WTC11 (cell line): ENCODE measurements at places on chromosomes 12 and 14.
A peak's percentile ranks its signal among the peaks of the same experiment; 100 is the strongest.

DNA sequence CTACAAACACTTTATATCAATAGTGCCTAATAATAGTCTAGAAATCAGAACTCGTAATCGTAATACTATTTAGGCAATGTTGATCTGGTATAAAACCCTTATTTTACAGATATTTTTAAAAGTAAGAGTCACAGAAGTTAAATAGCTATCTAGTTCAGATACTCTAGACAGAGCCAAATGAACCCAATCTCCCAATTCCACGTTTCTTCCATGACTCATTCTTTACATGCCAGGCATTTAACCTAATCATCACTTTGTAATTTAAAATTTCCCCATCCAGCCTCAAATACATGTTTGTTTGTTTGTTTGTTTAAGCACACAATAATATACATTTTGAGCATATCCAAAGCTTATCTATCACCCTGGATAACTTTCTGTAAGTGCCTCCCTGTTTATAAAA lies 36.4 kb upstream of the GARIN6 start:
- DNase-seq, result no peak

- no peak for DNase-seq
Measured at GRCh38 chr14:69046476-69046860, 67.4 kb upstream of the ACTN1 start.

GRCh38 chr12:40635141-40635731 lies 57.0 kb upstream of the CNTN1 start:
- DNase-seq, result no peak

DNA sequence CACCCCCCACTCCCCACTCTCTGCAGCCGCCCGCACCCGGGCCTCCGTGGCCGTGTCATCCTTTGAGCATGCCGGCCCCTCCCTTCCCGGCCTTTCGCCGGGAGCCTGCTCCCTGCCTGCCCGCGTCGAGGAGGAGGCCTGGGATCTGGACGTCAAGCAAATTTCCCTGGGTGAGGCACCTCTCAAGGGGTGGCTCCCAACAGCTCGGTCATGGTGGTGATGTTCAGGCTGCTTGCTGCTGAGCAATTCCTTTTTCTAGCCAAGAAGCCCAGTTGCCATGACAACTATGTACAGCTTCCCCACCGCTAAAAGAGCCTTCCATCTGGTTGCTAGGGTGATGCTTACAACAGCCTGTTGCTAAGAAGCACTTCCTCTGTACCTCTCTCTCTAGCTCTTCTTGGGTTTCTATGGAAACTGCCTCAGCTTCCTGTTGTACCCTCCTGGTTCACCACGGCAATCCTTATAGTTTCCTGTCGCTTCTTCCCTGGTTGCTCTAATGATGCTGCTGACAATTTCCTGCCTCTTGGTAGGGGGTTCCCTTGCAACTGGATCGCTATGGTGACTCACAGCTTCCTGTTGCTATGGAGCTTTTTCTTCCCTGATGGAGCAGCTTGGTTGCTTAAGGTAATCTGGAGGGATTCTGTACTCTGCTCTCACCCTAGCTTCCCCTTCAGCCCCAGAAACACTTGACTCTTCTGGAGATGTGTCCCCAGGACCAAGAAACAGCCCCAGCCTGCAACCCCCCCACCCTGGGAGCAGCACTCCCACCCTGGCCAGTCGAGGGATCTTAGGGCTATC lies 11.0 kb downstream of the ZNF219 start:
- DNase-seq, result peak; percentile 34

GRCh38 chr12:41467591-41468325 lies 279.6 kb downstream of the PDZRN4 start:
- no peak for DNase-seq

GRCh38 chr12:88993651-88994050 lies 358.6 kb downstream of the DUSP6 start:
- no peak for DNase-seq

- DNase-seq, result no peak
Measured at GRCh38 chr14:20427231-20428009, 8.5 kb downstream of the KLHL33 start.

DNA sequence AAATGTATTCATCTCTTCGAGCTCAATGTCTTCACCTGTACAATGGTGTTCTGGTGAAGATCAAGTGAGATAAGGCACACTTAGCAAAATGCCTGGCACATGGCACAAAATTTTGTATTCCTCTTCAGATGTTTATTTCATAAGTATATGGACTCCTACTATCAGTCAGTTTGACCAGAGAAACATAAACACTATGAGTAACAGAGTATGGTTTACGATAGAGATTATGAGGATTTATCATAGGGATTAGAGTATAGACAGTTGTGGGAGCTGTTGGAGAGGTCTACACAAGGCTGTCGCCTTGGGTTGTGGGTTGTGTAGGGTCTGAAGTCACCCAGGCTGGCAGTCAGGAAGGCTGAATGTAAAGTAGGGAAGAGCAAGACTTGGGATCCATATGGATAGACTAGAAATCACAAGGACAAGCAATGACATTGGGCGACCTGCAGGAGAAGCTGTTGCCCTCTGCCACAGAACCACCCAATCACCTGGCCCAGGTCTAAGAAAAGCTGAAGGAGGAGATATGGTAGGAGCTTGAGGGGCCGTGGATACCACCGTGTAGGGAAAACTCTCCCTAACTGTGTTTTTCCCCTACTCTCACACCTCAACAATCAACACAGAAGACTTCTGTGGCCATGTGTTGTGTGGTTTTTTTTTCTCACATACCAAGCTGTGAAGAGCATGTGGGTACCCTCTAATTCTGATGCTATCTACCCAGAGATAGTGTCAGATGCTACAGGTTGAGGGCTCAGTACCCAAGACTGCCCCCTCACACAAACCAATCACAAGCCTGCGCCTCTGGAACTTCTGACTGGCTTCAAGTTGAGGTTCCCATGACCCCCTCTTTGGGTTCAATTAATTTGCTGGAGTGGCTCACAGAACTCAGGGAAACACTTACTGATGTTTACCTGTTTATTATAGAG lies 27.2 kb upstream of the RESF1 start:
- no peak for DNase-seq

- no peak for DNase-seq
Measured at GRCh38 chr12:58148405-58148804, 207.0 kb downstream of the ATP23 start.

GRCh38 chr14:54805070-54805444 lies 97.6 kb downstream of the GCH1 start:
- no peak for DNase-seq

GRCh38 chr14:57417228-57417627 lies 26.8 kb downstream of the NAA30 start:
- DNase-seq, result no peak

- peak; percentile 50 for DNase-seq
Measured at GRCh38 chr14:104975481-104976197, 2.5 kb downstream of the AHNAK2 start.

GRCh38 chr12:75727577-75727976 lies 216.2 kb upstream of the KRR1 start:
- DNase-seq, result peak; percentile 41

GRCh38 chr12:131644481-131644880 lies 66.4 kb upstream of the SFSWAP start:
- no peak for DNase-seq

- DNase-seq, result no peak
Measured at GRCh38 chr12:109723311-109723881, 9.8 kb downstream of the FAM222A start.

DNA sequence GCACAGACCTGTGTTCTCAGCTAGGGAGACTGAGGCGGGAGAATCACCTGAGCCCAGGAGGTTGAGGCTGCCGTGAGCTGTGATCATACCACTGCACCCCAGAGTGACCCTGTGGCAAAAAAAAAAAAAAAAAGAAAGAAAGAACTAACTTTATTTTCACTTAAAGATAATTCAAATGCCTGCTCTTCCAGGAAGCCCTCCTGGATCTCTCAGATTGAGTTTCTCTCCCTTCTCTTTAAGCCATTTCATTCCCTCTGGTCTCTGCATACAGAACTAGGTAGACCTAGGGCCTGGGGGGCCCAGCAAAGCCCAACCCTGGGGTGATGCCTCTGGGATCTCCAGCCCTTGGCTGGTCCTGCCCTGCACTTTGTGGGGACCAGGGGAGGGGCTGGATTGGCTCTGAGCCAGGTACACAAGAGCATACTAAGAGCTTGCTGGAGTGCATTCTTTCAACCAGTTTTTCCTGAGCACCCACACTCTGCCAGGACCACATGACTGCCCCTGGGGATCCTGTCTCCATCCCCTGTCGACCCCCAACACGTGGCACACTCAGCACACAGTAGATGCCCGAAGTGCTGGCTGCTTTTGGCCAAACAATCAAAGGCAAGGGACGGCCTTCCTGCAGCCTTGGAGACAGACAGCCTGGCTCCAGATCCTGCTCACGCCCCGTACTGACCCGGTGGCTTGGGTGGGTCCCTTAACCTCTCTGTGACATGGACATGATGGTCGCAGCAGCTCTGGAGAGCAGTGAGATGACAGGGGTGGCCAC lies 52.7 kb downstream of the CYP46A1 start:
- no peak for DNase-seq

DNA sequence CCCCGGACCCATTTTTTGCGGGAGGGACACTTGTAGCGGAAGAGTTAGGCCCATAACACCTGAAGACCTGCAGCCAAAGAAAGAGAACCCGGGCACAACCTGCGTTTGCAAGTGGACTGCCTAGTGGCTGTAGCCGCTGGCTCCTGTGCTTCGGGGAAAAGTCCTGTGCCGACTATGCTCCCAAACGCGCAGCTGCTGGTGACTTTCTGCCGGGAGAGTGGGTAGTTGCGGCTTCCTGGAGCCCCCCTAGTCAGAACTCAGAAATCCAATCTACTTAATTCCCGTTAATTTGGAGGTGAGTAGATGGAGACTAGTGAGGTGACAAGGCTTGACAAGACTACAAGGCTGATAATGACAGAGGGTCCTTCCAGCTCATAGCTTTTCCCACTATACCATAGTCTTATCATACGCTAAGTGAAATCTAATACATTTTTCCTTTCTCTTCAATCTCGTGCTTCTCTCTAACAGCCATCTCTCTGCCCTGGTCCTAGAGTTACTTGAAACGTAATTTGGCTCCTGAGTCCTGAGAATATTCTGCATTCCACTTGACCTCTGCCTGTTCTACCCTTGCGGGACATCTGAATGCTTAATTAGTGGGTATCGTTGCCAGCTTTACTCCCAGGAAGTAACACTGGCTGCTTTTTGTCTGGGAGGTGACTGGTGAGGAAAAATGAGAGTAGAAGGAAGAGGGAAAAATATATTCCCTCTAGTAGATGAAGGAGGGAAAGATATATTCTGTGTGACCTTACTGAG lies 556 bp downstream of the MTHFD1 start:
- DNase-seq, result peak; percentile 26

DNA sequence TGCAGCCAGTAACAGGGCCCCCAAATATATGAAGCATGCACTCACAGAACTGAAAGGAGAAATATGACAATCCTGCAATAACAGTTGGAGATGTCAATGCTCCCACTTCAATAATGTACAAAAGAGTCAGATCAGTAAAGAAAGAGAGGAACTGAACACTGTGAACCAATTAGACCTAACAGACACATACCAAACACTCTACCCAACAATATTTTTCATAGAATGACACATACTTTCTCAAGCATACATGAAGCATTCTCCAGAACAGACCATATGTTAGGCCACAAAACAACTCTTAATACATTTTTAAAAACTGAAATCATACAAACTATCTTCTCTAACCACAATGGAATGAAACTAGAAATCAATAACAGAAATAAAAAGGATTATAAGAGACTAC lies 80.2 kb downstream of the ELK3 start:
- DNase-seq, result no peak

DNA sequence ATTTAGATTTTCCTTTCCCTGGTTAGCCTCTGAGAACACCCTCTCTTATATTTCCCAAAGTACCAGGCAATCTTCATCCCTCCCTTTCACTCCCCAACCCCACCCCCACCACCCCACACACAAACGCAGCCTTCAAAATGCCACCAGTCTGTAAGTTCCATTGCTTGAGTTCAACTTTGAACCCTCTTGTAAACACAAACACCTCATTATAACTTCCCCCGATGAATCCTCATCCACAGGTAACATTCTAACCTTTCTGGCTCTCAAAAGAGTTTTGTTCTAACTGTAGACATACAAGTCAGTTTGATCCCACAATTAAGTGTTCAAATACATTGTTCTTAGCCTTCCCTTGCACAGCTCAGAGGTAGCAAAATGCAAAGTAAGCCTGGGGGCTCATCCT lies 199.4 kb upstream of the FOXN3 start:
- DNase-seq, result no peak
